Stimulated activated CD4-positive, alpha-beta T cell treated with anti-CD3 and anti-CD28 coated beads, TNF-alpha, amount 100 ng/mL, for 24 hours (primary cell): ENCODE measurements at places on chromosomes 3 and 15.

DNA sequence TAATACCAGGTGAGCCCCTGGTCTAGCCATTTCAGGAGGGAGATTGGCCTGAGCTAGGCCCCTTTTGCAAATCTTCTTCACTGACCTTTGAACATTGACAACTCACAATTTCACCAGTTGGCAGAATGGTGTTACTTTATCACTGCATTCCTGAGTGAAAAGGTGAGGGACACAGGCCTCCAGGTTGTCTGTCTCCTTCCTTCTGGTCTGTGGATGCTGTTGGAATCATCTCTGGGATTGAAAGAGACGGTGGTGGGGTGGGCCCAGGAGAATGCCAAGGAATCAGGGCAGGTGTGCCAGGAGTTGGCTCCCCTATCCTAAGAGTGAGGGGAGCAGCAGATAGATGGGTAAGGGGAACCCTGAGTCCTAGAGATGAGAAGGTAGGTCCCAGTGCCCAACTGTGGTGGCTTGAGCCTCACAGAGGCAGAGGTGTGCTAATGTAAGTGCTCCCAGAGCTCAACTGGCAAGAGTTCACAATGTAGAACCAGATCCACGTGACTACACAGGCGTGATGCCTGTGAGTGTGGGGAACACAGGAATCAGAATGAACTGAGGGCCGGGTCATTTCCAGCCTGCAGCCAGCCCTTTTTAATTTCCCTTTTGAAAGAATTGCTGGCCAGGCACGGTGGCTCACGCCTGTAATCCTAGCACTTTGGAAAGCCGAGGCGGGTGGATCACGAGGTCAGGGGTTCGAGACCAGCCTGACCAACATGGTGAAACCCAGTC is 11.2 kb downstream of the C3orf62 start:
- no peak for DNase-seq

- no peak for DNase-seq
Measured at GRCh38 chr3:135456108-135456790, 509.3 kb upstream of the PPP2R3A start.

GRCh38 chr3:3951071-3951470 is 151.8 kb downstream of the LRRN1 start:
- no peak for DNase-seq

GRCh38 chr15:78944669-78945407 is at the start of gene CTSH:
Gene CTSH (minus strand): TSS chr15:78945046. CDS start chr15:78944981, 65 bp downstream.
- peak; percentile 71 for DNase-seq

- DNase-seq = no peak
Measured at GRCh38 chr3:158312560-158313141, 202.8 kb downstream of the RSRC1 start.

- DNase-seq = no peak
Measured at GRCh38 chr3:161203485-161204098, 17.5 kb upstream of the NMD3 start.

DNA sequence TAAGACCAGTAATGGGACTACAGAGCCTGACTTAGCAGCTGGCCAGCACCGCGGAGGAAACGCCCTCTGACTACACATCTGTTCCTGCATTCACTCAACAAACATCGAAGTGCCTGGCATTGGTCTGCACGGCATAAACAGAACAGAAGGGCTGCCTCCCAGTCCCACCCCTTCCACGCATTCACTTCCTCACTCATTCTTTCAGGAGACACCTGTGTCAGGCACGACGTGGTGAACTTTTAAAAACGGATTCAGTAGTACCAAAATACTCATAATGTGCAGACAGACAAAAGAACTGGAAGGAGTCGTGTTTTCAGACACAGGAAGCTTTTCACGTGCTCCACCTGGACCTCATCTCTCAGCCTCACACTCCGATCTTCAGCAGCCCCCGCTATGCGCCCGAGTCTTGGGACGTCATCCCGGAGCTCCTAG is 123.3 kb downstream of the XXYLT1 start:
- DNase-seq = no peak

GRCh38 chr3:5198986-5199731 is 11.7 kb downstream of the EDEM1 start:
- no peak for DNase-seq

DNA sequence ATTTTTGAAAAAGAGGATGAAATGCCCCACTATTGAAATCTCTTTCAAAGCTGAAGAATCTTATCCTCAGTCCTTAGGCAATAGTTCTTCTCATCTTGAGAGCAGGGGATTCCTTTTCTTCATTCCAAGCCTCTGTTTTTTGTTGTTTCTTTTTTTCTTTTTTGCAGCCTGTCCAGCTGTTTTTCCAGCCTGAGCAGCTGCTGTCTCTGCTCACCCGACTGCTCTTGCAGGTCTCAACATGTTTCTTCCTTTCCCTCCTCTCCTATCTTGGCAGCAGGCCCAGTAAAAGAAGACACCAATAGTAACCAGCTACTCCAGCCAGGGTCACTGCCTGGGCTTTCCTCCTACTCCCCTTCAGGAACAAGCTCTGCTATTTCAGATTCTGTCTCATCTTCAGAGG is 23.8 kb downstream of the MEX3B start:
- DNase-seq = no peak

DNA sequence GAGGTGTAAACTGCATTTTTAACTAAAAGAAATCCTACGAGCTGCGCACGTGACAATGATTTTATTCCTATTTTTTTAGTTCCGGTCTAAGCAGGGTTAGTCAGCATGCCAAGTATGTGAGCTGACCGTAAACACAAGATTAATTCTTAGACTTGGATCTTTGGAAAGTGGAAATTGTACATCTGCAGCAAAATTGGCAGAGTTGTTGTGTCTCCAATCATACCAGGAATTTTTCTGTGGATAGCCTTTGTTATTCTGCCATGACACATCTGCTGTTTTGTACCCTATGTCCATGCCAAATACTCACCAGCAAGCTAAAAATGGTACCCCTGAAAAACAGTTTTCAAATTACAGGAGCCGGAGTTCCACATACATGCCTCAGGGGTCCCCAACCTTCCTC is 562.5 kb downstream of the UNC13C start:
- DNase-seq = no peak

- no peak for DNase-seq
Measured at GRCh38 chr3:74347563-74348268, 266.7 kb downstream of the CNTN3 start.

DNA sequence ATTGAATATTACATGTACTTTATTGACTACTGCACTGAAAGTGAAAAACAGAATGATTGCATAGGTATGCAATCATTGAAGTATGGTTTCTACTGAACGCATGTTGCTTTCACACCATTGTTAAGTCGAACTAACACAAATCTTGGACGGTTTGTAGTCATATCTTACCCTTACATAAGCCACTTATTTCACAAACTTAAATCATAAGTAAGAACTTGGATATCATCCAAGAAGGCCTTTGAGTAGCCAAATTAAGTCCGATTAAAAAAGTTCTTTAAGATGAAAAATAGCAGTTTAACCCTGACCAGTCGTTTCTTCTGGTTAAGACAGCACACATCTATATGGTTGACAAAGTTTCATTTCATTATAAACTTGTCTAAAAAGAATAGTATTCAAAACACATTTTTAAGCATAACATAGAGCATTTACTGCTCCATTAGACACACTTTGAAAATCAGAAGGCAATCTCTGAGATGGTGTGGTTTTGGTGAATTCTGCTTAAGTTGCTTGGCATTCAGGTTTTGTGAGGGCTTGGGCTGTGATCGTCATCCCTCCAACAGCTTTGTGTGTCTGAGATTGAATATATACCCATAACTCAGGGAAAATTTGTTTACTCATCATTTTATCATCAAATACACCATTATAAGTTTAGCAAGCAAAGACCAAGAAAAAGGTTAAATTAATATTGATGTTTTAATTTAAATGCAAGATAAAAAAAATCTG is 92.2 kb downstream of the NFKBIZ start:
- DNase-seq = no peak

DNA sequence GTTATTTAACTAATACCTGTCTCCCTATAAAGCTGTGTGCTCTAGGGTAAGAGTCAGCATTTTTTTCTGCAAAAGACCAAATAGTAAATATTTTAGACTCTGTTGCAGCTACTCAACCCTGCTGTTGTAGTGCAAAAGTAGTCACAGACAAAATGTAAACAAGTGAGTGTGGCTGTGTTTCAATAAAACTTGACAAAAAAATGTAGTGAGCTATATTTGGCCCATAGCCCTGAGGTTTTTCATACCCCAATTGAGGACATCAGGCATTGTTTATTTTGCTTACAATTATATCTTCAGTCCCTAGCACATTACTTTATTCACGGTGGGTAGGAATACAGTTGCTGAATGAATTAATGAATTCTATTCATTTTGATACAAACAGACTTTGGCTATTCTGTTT is 58.7 kb upstream of the TBC1D5 start:
- DNase-seq = no peak

DNA sequence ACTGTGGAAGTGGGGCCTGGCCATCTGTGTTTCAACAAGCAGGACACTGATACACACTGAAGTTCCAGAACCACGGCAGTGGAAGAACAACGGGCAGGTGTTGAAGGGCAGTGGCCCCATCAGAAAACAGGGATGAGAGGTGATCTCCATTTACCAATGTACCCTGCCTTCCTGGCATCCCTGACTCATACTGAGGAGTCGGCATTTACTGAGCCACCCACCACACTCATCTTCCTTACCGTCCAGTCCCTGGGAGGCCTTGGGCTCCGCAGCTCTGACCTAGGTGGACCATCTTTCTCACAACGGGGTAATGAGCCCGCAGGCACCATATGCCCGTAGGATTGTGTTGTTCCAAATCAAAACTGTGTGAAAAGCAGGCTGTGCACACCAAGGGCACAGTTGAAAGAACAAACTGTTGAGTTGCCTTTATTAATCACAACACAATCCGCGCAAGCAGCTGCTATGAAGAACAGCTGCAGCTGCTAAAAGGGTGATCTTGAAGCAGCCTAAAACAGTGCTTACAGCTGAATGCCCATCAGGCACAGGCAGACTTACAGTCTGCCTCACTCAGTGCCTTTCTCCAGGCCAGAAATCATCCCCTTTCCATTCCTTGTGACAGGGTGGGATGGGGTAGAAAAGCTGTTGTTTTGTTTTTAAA is 12.9 kb downstream of the MB21D2 start:
- DNase-seq = no peak

DNA sequence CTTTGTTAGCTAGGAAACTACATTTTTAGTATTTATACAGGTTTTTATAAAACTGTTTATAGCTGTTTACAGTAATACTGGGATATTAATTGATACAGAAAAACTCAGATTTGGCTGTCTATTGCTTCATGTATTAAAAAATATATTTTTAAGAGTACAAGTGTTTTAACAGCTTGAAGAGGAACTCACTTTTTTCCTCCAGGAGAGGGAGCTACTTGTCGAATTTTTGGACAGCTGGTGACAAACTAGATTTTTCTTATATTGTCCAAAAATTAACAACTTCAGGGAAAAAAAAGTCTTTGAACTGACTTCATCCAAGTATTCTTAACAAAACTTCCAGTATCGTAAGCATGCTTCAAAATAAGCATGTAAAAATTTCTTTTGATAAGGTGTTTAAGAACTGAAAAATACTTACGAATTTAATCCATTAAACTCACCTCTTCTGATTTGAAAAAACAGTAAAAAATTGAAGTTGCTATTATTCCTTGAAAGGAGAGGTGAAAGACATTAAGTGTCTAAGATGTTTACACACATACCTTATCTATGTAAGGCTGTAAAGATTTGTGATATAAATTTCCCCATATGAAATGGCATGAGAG is 4.0 kb downstream of the DIPK2A start:
- no peak for DNase-seq

- no peak for DNase-seq
Measured at GRCh38 chr3:78762121-78762520, 1005.7 kb downstream of the ROBO1 start.

GRCh38 chr15:73677146-73677607 is 7.0 kb upstream of the CD276 start:
- DNase-seq = no peak

DNA sequence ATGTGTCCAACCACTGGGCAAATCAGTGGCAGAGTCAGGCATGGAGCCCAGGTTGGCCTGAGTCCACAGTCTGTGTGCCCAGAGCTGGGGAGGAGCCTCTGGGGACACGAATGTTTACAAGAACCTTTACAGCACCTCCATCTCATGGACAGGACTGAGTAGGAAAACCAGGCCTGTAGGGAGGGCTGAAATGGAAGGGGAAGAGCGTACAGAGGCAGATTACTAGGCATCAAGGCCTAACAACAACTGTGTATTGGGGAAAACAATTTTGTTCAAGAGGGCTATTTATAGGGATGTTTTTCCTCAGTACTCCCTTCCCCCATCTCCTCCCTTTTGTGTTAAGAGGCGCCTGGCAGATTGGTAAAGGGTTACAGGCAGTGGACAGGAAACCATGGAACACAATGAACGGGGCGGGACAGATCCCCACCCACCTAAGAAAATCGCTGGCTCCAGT is 15.1 kb upstream of the ARHGAP31 start:
- no peak for DNase-seq

DNA sequence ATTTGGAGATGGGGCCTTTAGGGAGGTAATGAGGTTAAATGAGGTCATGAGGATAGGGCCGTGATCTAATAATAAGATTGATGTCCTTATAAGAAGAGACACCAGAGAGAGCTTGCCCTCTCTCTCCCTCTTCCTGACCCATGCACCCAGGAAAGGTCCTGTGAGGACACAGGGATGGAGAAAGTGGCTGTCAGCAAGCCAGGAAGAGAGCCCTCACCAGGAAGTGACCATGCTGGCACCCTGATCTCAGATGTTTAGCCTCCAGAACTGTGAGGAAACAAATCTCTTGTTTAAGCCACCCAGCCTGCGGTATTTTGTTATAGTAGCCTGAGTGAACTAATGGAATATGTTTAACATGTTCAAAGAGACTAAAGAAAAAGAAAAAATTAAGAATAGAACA is 15.3 kb upstream of the GNB5 start:
- no peak for DNase-seq

GRCh38 chr3:194714137-194714455 is 28.4 kb downstream of the FAM43A start:
- DNase-seq = no peak

GRCh38 chr3:164351131-164351530 is 727.2 kb downstream of the SI start:
- no peak for DNase-seq

GRCh38 chr15:80779658-80780415 is 667 bp downstream of the CEMIP start:
- DNase-seq = no peak

DNA sequence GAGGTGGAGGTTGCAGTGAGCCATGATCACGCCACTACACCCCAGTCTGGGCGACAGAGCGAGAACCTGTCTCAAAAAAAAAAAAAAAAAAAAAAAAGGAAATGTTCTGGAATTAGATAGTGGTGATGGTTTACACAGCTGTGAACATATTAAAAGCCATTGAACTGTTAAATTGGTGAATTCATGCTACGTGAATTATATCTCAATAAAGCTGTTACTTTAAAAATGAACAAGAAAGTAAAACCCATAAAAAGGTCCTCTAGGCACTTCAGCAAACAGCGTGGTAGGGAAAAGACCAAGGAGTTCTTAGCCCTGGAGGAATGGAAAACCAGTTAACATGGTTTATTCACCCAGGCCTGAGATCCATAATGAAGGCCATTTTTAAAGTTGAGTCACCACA is 180.1 kb downstream of the ATG7 start:
- DNase-seq = no peak
